ENCODE measurements at places on chromosomes 4 and X. TPM values are rescaled to one million over a fixed set of nuclear protein-coding genes. Genes with fewer than 3 reads are reported as not detected.

Gene NDNF
- total RNA-seq, result 0.29 TPM

Gene NAP1L2
- total RNA-seq, result 2.3 TPM

Gene TBC1D8B
- 0.49 TPM for total RNA-seq

Gene MAOA
- 0.39 TPM for total RNA-seq

Gene SMR3B
- total RNA-seq, result not detected

Gene SOWAHB
- not detected for total RNA-seq

Gene ARMCX1
- 0.12 TPM for total RNA-seq

Gene SLC49A3
- 0.66 TPM for total RNA-seq

Gene GPR119
- total RNA-seq, result not detected

Gene SPANXA2
- not detected for total RNA-seq

Measured in T-helper 1 cell treated with Interleukin-12 subunit alpha and Interleukin-12 subunit beta and Interleukin-4 antibody, amounts not matched to agents 30 ng/mL and 1 ng/mL, for 36 hours (primary cell).